ENCODE measurements at places on chromosomes 1 and 21.
A peak's percentile ranks its signal among the peaks of the same experiment; 100 is the strongest.

DNA sequence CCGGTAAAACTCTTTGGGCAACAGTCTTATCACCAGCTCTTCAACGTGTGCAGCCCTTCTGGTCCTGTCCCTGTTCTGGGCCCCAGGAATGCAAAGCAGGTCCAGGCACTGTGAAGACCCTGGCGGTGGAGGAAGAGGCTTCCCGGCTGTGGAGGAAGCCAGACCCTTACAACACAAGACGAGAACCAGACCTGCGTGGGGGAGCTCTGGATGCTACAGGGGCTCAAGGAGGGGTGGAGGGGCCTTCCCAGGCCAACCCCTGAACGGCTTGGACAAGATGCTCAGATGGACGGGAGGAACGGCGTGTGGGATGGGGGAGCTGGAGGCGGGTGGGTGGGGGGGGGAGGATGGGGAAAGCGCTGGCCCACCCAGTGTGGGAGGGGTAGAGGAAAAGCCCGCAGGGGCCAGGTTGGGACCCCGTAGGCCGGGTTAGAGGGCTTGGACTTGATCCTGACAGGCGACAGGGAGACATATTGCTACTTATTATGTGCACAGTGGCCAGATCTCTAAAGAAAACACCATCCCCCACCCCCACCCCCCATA lies 5.1 kb upstream of the OLIG2 start:
- DNase-seq = no peak

- no peak for DNase-seq
Observed at GRCh38 chr1:50424884-50425375, 1.7 kb upstream of the DMRTA2 start.

- DNase-seq = peak; percentile 69
Observed at GRCh38 chr1:29688471-29689365, 452.4 kb downstream of the PTPRU start.

- DNase-seq = peak; percentile 51
Observed at GRCh38 chr1:966704-967300, 520 bp downstream of the PLEKHN1 start.

- no peak for DNase-seq
Observed at GRCh38 chr1:32014199-32014947, 705 bp downstream of the KHDRBS1 start.

- no peak for DNase-seq
Observed at GRCh38 chr1:41286486-41286885, 44.4 kb upstream of the SCMH1 start.

DNA sequence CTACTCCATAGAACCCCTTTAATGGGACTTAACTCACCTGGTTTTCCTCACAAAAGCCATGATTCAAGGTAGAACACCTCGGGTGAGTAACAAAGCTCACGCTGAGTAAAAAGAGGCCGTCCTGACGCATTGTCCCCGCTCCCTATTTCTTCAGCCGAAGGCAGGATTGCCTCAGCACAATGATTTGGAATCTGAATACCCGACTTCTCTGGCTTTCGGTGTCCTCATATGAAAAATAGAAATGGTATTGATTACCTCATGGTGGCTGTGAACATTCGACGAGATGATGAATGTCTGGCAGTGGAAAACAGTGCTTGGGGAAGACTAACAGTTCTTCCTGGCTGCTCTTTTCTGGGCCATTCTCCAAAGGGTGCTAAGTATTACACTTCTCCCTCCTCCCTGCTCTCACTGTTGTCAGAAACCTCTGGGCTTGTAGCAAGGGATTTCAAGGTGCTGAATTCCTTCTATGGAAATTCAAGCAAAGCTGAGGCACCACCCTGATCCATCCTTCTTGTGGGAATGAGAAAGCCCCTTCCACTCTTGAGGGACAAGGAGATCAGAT lies 148.3 kb downstream of the C1orf94 start:
- DNase-seq = no peak

GRCh38 chr1:7280347-7280960 lies 490.6 kb upstream of the VAMP3 start:
- DNase-seq = no peak

- DNase-seq = no peak
Observed at GRCh38 chr1:197435224-197435623, 167.2 kb downstream of the CRB1 start.

- DNase-seq = no peak
Observed at GRCh38 chr1:88062650-88063153, 621.4 kb upstream of the PKN2 start.

- DNase-seq = no peak
Observed at GRCh38 chr1:246667773-246668172, 56.4 kb upstream of the SCCPDH start.

- no peak for DNase-seq
Observed at GRCh38 chr1:183687546-183688304, 34.6 kb upstream of the APOBEC4 start.

GRCh38 chr1:179883745-179884138 lies 1.7 kb downstream of the TOR1AIP1 start:
- no peak for DNase-seq

GRCh38 chr1:17135530-17135929 lies 16.3 kb upstream of the PADI2 start:
- DNase-seq = no peak

- DNase-seq = no peak
Observed at GRCh38 chr21:42375506-42375905, 9.2 kb upstream of the TFF1 start.

- no peak for DNase-seq
Observed at GRCh38 chr1:113783254-113784103, 24.2 kb upstream of the PHTF1 start.

DNA sequence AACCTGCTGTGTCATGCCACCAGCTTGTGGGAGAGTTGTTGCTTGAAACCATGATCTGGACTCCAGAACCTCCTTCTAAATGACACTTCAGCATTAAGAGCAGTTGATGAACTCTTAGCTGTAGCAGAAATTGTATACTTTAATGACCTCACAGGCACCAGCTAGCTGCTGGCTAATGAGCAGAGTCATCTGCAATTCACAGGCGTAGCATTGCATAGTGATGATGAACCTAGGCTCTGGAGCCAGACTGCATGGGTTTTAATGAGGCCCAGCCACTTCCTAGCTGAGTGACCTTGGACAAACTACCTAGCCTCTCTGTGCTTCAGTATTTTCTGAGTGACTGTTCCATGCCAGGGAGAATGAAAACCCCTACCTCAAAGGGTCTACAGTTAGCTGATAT lies 407.1 kb downstream of the LMO4 start:
- DNase-seq = no peak

DNA sequence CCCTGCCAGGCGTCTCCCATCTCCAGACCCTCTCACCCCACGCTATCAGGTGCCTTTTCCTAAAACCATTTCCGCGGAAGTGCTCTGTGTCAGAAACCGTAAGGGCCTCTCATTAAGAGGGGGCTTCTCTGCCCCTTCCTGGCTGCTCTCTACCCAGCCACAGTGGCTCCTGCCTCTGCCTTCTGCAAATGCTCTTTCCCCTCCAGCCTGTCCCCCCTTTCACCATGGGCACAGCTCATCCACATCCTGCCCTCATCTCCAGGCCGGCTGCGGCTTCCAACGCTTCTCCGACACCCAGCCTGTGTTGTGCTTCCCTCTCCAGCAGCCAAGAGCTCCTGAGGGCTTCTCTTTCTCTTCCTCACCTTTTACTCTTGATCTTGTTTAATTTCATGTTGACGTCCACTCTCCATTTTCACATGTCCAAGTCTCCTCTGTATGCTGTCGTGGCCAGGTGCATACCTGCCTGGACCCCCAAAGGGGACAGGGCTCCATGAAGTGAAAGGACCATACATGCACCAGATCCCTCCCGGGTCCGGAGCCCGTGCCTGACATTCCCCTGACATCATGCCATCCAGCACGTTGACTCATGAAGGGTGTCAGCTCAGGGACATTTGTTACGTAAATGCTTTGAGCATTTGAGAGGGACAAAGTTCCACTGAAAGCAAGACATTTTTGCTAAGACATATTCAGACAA lies 306.5 kb downstream of the AJAP1 start:
- no peak for DNase-seq

- no peak for DNase-seq
Observed at GRCh38 chr1:34625521-34626015, 129.3 kb upstream of the GJB5 start.

GRCh38 chr1:95636897-95637296 lies 402.9 kb downstream of the RWDD3 start:
- no peak for DNase-seq

GRCh38 chr1:20324704-20325406 lies 34.2 kb downstream of the VWA5B1 start:
- DNase-seq = no peak

DNA sequence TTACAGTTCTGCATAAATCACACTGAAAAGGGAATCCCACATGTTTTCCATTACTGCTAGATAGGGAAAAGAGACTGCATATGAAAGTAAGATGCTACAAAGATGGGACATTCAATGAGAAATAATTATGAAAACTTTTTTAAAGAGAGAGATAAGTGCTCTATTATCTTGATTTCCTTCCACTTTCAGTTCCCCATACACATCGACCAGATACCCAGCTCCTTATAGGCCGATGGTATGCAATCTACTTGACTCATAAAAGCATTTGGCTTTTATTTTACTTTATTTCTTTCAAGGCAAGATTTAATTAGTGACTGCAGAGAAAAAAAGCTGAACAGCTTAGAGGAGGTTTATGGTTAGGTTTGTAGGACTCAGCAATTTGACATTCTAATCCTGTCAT lies 13.1 kb downstream of the BRINP2 start:
- no peak for DNase-seq

DNA sequence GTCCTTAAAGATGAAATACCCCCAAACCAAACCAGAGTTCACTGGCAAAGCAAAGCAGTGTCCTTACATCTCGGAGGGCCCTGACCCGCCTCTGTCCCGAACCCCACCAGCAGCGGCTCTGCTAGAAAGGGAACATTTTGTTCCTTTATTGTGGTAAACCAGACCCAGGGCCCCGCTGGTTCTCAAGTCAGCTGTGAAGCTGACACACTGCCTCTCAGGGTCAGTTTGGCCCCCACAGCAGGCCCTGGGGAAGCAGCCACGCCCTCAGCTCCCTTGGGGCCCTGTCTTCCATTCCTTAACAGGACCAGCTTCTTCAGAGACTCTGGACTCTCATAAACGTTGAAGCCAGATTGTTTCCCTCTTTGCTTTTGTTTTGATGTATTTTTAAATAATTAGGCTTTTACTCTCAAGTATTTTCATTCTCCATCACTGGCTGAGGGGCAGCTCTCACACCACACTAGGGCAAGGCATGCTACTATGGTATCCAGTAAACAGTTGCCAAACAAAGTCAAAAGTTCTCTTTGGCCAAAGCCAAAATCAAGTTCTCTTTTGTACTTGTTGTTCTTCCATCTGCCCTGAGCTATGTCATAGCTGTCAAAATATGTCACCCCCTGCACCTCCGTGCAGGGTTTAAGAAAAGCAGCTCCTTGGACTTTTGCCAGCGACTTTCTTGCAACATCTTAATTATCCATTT lies 61.1 kb upstream of the ANGPTL1 start:
- no peak for DNase-seq

DNA sequence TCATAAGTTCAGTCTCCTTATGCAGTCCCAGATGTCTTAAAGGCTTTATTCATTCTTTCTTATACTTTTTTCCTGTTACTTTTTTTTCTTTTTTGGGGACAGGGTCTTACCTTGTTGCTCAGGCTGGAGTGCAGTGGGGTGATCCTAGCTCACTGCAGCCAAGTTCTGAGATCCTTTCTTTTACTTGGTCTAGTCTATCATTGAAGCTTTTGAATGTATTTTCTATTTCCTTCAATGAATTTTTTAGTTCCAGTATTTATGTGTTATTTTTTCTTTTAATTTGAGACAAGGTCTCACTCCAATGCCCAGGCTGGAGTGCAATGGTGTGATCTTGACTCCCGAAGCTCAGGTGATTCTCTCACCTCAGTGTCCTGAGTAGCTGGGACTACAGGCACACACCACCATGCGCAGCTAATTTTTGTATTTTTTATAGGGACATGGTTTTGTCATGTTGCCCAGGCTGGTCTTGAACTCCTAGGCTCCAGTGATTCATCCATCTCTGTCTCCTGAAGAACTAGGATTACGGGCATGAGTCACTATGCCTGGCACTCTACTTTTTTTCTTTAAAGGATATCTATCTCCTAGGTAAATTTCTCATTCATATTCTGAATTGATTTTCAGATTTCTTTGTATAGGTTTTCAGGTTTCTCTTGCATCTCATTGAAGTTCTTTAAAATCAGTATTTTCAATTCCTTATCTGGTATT lies 26.1 kb upstream of the GTF2B start:
- no peak for DNase-seq

GRCh38 chr1:30063621-30064280 lies 659.6 kb downstream of the MATN1 start:
- DNase-seq = no peak

DNA sequence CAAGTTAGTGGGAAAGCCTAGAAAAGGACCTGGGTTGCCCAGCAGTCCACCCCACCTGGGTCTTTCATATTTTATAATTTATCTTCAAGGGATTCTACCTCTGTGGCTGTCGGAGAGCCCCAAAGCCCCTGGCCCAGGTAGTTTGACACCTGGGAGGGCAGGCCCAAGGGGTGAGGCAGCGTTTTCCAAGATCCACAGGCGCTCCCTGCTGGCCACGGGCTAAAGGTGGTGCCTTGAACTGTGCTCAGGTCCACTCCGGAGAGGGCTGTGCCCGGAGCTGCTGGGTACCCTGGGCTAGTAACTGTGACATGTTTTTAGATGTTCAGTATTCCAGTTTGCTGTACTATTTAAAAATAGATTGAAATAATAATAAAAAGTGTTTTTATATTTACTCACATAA lies 37.2 kb upstream of the CRNN start:
- DNase-seq = no peak

GRCh38 chr1:208223136-208223535 lies 21.0 kb downstream of the PLXNA2 start:
- no peak for DNase-seq

DNA sequence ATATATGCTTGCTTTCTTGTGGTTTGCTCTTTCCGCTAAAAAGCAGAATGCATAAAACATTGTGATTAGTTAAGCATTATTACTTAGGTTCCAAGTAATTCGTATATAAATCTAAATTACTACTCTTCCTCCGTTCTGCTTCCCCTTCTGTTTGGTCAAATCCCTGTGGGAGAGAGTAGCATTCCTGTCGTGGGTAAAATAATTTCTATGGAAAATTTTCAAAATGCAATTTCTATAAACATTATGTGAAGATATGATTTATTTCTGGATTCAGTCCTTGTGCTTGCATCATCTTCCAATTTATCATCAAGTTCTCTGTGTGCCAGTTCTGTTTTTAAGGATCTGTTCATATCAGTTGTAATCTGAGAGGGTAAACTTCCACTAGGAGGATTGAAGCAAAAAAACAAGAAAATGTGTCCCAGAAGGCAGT lies 7.2 kb upstream of the WARS2 start:
- no peak for DNase-seq

Measured in T1000 (cell line).